Esophagus squamous epithelium (tissue), 5 donors: ENCODE measurements at places on chromosomes 4 and X.

GRCh38 chrX:71396576-71396975 lies 30.4 kb downstream of the TAF1 start:
- DNase-seq, result no peak

GRCh38 chrX:103651151-103651773 lies 22.5 kb downstream of the TCEAL1 start:
- no peak for DNase-seq

DNA sequence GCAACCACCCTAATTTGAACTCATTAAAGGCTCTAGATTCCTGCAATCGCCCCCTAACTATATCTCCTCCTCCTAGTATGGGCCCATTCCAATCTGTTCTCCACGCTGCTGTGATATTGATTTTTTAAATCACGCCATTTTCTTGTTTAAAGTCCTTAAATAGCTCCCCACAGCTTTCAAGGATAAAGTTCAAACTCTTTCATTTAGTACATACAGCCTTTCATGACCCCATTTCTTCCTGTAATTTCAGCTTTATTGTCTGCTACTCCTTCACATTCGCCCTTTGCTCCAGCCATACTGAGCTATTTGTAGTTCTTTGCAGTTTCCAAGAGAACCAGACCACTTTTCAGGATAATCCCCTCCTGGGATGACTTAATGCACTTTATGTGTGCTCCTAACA lies 118.5 kb downstream of the GC start:
- DNase-seq, result no peak

DNA sequence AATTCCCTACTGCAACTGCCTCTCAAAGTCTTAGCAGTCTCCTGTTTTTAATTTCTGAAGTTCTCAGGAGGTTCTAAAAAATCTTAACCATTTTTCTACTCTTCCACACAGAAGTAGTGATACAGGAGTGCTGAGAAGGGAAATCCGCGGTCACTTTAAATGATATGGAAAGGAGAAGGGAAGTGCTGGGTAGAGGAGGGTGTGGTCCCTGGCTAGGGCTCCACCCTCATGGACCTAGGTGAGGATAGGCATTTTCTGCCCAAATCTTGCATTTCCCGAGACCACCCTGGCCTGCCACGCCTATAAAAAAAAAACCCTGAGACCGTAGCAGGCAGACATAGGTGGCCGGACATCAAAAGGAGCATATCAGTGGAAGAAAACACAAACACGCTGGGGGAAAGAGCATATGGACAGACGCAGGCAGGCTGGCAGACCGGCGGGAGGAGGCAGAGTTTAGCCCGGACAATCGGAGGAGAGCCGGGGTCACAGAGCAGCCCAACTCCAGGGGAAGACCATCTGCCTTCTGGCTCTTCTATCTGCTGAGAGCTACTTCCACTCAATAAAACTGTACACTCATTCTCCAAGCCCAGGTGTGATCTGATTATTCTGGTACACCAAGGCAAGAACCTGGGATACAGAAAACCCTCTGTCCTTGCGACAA lies 85.7 kb downstream of the POU3F4 start:
- DNase-seq, result no peak

DNA sequence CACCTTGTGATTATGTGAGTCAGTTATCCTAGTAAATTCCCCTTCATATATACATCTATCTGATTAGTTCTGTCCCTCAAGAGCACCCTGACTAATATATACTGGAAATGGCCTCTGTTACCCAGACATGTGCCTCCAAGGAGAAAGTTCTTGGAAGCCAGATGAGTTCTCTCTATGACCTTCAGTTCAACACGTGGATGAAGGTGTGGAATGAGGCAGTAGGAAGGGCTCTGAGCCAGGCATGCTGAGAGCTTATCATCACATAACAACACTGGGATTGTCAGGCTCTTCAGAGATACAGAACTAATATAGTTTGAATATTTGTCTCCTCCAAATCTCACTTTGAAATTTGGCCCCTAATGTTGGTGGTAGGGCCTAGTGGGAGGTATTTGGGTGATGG lies 44.4 kb upstream of the DHRSX start:
- no peak for DNase-seq

- no peak for DNase-seq
These were observed 313.1 kb downstream of the CBLL2 start for GRCh38 chrX:22585831-22586230.

DNA sequence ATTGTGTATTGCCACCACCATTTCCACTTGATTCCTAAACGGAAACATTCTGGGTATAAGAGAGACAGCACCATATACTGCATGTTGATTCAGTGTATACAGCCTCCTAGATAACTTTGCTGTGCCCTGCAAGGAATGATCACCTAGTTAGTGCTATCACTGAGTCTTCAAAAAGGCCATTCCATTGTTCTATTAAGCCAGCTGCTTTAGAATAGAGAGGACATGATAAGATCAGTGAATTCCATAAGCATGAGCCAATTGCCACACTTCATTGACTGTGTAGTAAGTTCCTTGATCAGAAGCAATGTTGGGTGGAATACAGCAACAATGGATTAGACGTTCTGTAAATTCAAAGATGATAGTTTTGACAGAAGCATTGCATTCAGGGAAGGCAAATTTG lies 1047.3 kb downstream of the PCDH18 start:
- DNase-seq, result no peak

GRCh38 chr4:148097801-148098200 lies 344.4 kb downstream of the NR3C2 start:
- no peak for DNase-seq

GRCh38 chrX:118156953-118157608 lies 40.5 kb upstream of the KLHL13 start:
- no peak for DNase-seq

DNA sequence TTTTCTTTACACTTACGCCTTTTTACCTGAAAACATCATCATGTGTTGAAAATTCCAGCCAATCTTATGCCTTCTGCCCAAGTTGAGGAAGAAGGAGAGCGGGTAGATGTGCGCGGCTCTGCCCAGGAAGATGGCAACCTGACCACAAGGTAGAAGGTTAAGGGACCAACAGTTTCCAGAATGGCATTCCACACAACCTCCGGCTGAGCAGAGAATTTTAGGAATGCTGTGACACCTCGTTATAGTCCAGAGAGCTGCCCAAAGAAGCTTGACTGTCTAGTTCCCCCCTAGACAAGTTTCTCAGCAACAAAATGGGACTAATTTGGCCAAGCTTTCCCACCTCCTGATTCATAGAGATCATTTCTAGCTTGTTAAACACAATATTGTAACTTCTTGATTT lies 75.1 kb downstream of the CHST7 start:
- no peak for DNase-seq

GRCh38 chr4:7324651-7325121 lies 110.0 kb downstream of the PSAPL1 start:
- no peak for DNase-seq

DNA sequence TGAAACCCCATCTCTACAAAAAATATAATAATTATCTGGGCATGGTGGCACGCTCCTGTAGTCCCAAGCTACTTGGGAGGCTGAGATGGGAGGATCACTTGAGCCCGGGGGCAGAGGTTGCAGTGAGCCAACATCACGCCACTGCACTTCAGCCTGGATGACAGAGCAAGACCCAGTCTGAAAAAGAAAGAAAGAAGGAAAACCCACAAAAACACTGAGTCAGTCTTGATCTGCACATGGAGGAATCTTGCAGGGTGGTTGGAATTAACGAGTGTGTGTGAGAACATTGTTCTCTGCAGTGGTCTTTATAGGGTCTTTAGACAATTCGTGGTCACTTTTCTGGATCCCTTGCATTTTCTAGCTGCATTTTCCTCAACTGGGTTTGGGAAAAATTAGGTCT lies 23.2 kb downstream of the ADD1 start:
- DNase-seq, result no peak

DNA sequence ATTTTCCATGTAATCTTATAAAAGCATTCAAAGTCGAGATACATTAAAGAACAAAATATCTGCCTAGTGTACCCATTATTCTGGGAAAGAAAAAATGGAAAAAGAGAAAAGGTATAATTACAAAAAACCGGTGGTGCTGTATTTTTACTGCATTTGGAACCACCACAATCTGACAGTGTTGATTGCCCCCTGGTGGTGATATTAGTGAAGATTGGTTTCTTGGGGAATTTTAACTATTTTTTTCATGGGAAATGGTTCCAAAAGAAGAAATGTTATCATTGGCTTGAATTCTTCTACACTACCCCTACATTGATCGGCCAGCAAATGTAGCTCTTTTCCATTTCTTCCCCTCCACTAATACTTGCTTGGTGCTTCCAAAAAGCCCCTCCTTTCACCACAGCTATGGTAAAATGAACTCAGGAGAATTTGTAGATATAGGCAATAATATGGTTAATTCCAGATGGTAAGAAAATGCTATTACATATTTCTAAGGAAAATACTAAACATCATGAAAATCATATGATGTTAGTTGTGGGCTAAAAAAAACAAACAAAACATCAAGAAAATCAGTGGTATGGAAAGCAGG lies 50.0 kb downstream of the COX18 start:
- DNase-seq, result no peak

DNA sequence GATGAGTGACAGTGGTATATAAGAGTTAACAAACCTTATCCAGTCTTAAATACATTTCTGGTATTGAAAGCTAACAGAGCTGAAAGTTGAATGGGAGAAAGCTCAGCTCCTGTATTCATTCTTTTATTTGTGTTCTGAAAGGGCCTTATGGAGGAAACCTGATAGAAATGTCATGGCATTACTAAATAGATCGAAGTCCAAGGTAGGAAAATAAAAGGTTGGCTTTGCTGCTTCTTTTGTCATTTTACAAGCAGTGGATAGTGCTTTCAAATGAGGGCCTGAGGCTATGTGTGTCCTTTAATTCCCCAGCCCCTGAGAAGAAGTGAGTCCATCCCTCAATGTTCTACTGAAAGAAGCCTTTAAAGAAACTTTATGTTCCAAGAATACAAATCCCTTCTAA lies 974.3 kb upstream of the INTU start:
- DNase-seq, result no peak

DNA sequence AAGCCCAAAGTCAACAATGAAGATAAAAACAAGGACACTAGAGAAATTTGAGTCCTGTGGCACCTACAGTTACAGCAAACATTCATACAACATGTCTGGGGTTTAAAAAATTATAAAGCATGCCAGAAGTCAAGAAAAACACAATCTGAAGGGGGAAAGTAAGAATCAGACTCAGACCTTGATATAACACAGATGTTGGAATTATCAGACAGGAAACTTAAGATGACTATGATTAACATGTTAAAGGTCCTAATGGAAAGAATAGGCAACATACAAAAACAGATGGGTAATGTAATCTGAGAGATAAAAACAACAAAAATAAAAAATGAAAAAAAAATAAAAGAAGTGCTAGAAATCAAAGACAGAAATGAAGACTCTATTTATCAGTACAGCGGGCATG lies 446.5 kb downstream of the SPRY1 start:
- DNase-seq, result no peak

DNA sequence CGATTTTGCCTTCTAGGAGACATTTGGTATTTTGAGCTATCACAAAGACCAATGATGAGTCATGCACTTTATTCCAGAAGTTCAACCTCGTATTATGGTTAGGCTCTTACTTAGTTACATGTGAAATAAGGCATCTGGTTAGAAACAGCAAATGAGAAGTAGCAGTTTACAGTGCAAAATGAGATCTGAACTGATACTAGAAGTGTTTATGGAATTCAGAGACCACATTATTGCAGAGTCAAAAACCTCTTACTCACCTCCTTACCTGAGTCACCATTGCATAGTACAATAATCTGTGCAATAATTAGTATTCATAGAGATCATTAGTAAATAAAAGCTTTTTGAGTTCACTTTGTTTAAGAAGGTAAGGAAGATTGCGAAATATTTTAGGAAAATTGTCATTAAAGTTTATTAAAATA lies 38.7 kb downstream of the SEC24B start:
- no peak for DNase-seq

- DNase-seq, result no peak
These were observed 5.5 kb upstream of the ASMT start for GRCh38 chrX:1609311-1609710.

GRCh38 chr4:48831532-48832030 lies 693 bp downstream of the OCIAD1 start:
- no peak for DNase-seq

GRCh38 chrX:19772822-19773628 lies 114.4 kb downstream of the SH3KBP1 start:
- no peak for DNase-seq

DNA sequence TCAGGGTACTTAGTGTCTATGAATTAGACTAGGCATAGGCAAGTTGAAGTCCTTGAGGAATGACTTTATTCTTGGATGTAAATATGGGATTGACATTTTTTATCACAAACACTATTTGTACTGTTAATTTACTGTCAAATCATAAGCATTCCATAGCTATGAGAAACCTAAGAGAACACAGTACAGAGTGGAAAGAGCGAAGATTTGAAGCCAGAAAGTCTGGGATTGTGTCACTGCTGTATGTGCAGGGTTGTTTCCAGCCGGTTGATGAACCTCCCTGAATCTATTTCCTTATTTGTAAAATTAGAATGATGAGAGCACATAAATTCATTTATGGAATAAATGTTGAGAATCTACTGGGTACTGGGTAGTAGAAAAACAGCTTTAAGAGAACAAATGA lies 14.4 kb upstream of the KLHL5 start:
- no peak for DNase-seq

GRCh38 chrX:555725-556666 lies 74.6 kb upstream of the SHOX start:
- no peak for DNase-seq

DNA sequence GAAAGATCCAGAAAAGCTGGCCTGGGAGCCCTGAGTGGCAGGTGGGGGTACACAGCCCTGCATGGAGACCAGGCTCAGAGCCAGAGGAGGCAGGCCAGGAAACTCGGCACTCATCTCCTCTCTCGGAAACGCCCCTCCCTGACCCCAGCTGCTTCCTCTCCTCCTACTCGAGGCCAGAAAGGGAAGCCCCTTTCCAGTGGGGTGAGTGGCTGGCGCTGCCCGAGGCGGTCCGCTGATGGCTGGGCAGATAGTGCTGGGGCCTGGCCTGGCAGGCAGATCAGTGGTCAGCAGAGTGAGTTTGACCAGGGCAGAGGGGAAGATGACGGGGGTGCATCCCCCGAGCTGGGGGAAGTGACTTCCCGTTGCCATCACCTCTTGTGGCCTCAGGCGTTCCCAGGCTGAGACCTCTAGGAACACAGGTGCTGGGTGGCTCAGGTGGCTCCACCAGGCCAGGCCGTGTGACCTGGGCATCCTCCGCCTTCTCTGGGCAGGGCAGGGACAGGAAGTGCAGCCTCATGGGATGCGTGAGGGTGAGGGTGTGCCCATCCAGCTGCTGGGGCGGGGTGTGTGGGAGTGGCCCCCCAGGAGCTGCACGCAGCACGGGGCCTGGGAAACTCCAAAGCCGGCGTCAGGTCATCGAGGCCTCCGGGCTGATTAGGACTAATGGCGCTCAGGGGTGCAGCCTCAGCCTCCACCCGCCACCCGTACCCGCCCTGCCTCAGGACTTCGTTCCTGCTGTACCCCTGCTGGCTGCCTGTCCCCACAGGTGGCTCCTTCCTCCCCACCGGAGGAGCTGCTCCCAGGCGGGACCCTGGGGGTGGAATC lies 5.7 kb downstream of the SH3BP2 start:
- no peak for DNase-seq

- DNase-seq, result no peak
These were observed 166.8 kb upstream of the MAMLD1 start for GRCh38 chrX:150196285-150196684.

GRCh38 chr4:168651864-168652263 lies 155.0 kb downstream of the PALLD start:
- DNase-seq, result no peak
